ENCODE measurements at places on chromosomes 16 and 17. TPM values are rescaled to one million over a fixed set of nuclear protein-coding genes. Genes with fewer than 3 reads are reported as not detected.
A peak's percentile ranks its signal among the peaks of the same experiment; 100 is the strongest.

GRCh38 chr16:12392585-12393091 lies 411.0 kb downstream of the CPPED1 start:
- H3K27ac ChIP-seq: no peak overlapping the region
- no peaks in the 10 kb centered on the region for H3K27me3 ChIP-seq
- peaks cover 13% of the 10 kb centered on the region for H3K36me3 ChIP-seq
- peaks cover 51% of the 10 kb centered on the region for H3K4me1 ChIP-seq
- no peak overlapping the region for H3K4me3 ChIP-seq

TSEN54 gene
- total RNA-seq: 12.0 TPM

- peak overlapping the region; percentile 88 for H3K27ac ChIP-seq
- H3K36me3 ChIP-seq: peaks cover 12% of the 10 kb centered on the region
- H3K4me1 ChIP-seq: peaks cover 73% of the 10 kb centered on the region
- DNase-seq: peak; percentile 98
- H3K27me3 ChIP-seq: peaks cover 6% of the 10 kb centered on the region
- H3K4me3 ChIP-seq: peak overlapping the region; percentile 89
Measured at GRCh38 chr16:29811170-29811895, 660 bp upstream of the PRRT2 start.

- H3K27me3 ChIP-seq: peaks cover 3% of the 10 kb centered on the region
- no peaks in the 10 kb centered on the region for H3K4me1 ChIP-seq
- no peak overlapping the region for H3K27ac ChIP-seq
- DNase-seq: no peak
- no peak overlapping the region for H3K4me3 ChIP-seq
Measured at GRCh38 chr16:1048442-1049112, 24.0 kb upstream of the SSTR5 start.

NPLOC4 gene
- total RNA-seq: 115 TPM

DNA sequence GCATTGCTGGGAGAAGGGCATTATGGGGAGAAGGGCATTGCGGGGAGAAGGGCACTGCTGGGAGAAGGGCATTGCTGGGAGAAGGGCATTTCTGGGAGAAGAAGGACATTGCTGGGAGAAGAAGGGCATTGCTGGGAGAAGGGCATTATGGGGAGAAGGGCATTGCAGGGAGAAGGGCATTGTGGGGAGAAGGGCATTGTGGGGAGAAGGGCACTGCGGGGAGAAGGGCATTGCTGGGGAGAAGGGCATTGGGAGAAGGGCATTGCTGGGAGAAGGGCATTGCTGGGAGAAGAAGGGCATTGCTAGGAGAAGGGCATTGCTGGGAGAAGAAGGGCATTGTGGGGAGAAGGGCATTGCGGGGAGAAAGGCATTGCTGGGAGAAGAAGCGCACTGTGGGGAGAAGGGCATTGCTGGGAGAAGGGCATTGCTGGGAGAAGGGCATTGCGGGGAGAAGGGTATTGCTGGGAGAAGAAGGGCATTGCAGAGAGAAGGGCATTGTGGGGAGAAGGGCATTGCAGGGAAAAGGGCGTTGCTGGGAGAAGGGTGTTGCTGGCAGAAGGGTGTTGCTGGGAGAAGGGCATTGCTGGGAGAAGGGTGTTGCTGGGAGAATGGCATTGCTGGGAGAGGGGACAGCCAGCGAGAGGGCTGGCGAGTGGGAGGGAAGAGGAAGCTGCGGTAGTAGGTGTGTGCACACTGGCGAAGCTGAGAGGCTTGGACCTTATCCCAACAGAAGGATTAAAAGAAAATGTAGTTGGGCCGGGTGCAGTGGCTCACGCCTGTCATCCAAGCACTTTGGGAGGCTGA lies 4.6 kb upstream of the PYDC1 start:
- H3K4me3 ChIP-seq: no peak overlapping the region
- no peaks in the 10 kb centered on the region for H3K4me1 ChIP-seq

CMTM1 gene
- 5.7 TPM for total RNA-seq
